Stimulated activated CD8-positive, alpha-beta memory T cell treated with anti-CD3 and anti-CD28 coated beads, Interleukin-15, amount 100 ng/mL, for 48 hours (primary cell): ENCODE measurements at places on chromosomes 1 and 21.

- no peak for DNase-seq
Measured at GRCh38 chr1:164675342-164675904, 116.4 kb downstream of the PBX1 start.

- peak; percentile 26 for DNase-seq
Measured at GRCh38 chr1:234881893-234882771, 246.5 kb downstream of the TOMM20 start.

DNA sequence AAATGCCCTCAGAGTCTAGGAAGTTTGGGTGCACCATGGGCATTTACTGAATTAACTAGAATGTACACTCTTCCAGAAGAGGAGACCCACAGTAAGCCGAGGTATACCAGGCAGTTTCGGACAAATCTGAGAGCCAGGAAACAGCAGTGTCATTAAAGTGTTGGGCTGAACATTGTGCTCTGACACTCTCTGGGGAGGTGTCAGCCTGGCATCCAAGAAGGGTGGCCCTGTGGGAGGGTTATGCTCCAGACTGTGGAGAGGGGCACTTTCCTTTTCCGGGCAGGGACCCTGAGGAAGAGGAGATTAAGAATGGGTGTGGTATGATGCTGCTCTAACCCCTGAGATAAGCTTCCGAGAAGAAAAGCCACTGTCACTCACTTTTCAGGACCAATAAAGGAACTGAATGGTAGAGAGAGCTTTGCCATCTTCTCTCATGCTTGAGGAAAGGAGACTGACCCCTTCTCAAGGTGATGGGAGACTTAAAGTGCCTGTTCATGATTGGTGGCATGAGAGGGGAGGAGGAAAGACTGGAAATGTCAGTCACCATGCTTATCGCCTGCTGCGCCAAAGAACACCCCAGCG, 98.2 kb downstream of the UCK2 start:
- no peak for DNase-seq

DNA sequence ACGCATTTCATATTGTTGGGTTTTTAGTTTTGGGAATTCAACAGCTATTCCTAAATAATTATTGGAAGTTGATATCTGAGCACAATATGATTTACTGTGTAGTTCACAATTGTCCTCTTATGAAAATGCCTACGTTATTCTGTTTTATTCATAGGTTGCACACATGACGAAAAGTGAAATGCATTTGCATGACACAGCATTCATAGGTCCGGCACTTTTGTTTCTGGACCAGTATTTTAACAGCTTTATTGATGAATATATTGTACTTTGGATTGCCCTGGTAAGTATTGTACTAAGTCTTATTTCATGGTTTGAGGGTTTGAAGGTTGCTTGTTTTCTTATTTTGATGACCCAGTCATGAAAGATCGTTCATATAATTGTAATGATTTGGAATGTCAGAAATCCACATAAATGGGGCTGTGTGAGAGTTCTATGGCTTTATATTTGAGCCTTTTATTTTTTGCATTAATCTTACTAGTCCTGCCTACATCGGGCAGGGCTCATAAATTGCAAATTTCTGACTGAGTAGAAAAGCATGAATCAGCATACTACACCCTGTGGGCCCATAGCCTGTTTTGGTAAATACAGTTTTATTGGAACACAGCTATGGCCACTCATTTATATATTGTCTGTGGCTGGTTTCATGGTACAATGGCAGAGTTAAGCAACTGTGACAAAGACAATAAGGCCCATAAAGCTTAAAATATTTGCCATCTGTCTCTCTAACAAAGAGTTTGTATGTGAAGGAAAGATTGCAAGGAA, 17.0 kb downstream of the DENND2D start:
- DNase-seq = no peak

DNA sequence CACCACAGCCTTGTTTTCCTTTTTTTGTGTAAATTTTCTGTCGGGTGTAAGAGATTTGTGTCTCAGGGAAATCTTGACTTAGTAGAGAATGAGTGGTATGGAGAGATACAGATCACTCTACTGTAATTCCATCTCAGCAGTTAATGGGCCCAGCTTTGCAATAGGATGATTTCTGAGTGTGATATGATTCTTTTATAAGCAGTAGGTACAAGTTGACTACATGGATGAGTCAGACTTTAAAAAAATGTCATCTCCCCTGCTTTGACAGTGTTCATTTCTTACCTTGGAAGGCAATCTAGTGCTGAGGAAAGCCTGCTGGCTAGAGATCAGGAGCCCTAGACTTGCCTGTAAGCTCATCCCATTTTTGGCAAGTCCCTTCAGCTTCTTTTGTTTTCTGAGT, 261.9 kb downstream of the RYR2 start:
- DNase-seq = no peak
